ENCODE measurements at places on chromosomes 4 and X.

DNA sequence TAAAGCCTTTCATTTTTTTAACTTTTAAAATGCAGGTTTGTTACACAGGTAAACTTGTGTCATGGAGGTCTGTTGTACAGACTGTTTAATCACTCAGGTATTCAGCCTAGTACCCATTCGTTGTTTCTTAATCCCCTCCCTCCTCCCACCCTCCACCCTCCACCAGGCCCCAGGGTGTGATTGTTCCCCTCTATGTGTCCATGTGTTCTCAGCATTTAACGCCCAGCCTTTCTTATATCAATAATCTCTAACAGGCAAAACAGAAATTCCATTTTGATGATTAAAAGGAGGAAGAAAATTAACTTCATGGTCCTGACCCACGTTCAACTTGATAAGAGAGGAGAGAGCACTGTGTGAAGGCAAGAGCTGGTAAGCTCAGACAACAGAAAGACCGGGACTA, 75.1 kb downstream of the TSPAN5 start:
- no peak for DNase-seq

DNA sequence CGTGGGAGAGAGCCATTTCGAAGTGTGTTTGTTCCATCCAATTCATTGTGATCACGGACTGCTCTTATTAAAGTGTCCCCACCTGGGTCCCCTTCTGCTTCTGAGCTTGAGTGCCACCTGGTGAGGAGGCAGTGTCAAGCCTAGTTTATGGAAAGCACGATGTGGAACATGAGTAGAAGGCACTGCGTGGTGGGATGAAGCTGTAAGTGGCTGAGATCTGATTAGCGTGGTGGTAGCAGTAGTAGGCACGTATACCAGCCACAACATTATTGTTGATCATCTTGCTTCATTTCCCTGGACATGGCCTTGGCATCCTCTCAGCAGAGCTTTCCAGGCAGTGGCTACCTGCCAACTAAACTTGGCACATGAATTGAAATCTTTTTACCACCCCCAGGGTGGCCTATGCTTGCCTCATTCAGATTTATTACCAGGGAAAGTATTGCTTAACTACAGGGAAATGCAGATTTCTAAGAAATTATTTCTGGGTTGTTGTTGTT, 46.4 kb downstream of the GPAT3 start:
- DNase-seq = no peak

DNA sequence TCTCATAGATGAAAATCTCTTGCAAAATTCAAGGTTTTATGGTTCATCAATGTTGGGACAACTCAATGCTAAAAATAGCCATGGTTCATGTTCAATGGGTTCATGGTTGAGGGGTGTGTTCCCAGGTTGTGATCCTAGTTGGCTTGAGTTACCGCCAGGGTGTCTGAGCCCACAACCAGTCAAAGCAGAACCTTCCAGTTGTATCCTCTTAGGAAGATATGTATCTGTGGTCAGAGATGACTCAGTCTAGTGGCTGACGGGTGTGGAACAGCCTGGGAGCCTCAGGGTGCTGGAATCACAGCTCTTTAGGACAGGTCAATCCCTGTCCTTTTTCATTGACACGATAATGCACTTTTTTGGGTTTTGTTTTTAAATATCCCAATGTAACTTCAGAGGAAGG, 192.3 kb upstream of the NR3C2 start:
- no peak for DNase-seq

- DNase-seq = no peak
Observed at GRCh38 chr4:109826719-109827118, 1.1 kb upstream of the RRH start.

DNA sequence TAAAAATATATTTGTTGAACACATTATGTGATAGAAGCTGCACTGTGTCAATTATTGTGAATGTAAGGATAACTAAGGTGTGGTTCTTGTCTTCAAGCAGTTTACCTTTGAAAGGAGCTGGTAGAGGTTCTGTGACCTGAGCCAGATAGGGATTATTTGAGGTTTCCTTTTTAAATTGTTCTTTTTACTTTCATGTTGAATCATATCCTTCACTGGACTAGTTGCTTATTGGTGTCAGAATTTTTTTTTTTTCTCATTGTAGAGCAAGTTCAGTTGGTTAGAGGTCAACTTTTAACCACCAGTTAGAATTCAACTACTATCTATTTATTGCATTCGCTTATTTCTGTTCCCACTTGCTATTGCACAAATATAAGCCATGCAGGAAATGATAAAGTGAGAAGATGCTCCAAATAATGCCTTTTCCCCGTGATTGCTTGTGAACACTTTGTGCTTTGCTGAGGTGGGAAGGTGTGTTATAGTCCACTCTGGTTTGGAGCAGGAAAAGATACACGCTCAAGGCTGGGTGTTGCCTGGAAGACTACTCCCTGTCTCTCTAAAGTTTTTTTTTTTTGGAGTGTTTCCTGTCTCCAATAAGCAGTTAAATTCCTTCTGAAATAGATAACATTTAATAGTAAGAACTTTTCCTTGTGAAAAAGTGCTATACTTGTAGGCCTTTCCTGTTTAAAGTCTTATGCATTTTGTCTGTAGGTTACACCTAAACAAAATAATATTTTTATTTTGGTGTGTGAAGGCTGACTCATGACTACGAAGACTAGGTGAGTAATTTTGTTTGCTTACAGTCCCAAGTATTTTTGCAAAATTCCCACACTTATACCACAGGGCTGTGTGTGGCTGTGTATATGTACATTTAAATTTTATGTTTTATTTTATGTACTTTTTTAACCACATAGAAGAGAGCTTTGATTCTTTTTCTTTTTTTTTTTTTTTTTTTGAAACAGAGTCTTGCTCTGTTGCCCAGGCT, 83.8 kb upstream of the LCORL start:
- no peak for DNase-seq

GRCh38 chr4:141248029-141248428, 27.3 kb downstream of the ZNF330 start:
- DNase-seq = no peak

DNA sequence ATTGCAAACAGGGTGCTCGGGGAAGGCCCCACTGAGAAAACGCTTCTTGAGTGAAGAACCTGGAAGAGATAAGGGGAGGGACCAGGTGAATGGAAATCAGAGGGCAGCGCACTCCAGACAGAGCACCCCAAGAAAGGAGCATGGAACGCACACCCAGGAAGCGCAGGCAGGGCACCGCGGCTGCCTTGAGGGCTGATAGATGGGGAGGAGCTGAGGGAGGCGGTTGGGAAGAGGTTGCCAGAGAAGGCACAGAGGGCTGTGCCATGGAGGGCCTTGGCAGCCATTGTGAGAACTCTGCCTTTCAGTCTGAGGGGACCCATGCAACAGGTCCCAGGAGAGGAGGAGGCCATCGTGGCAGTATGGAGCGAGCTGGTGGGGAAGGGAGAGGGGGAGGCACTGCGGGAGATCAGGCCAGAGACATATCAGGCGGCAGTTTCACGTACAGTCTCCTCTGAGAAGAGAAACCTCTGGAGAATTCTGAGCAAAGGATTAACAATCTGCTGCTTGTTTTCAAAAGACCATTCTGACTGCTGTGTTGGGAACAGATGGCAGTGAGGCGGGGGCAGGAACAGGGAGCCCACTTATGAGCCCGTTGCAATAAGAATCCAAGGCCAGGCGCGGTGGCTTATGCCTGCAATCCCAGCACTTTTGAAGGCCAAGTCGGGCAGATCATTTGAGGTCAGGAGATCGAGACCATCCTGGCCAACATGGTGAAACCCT, 83.7 kb downstream of the PCYT1B start:
- DNase-seq = no peak

GRCh38 chrX:133434197-133434820, 19.0 kb upstream of the GPC4 start:
- no peak for DNase-seq

- DNase-seq = no peak
Observed at GRCh38 chr4:173934201-173934600, 349.3 kb downstream of the FBXO8 start.

GRCh38 chr4:106079616-106080015, 184.3 kb downstream of the NPNT start:
- no peak for DNase-seq

DNA sequence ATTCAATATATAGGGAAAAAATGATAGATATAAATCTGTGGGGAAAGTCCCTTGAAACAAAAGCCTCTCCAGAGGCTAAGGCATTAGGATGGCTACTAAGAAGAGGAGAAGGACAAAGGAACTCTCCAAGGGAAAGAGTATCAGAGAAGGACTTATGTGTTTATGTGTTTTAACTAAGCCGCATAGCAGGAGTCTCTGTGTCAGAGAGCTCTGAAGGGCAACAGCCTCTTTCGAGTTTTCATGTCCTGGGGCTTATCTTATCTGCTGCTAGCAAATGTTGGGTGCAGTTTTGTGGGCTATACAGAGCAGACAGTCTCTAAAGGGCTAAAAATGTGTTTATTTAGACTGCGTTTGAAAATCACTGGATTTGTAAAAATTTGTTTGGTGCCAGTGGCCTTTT, 1145.6 kb upstream of the DIAPH2 start:
- no peak for DNase-seq

DNA sequence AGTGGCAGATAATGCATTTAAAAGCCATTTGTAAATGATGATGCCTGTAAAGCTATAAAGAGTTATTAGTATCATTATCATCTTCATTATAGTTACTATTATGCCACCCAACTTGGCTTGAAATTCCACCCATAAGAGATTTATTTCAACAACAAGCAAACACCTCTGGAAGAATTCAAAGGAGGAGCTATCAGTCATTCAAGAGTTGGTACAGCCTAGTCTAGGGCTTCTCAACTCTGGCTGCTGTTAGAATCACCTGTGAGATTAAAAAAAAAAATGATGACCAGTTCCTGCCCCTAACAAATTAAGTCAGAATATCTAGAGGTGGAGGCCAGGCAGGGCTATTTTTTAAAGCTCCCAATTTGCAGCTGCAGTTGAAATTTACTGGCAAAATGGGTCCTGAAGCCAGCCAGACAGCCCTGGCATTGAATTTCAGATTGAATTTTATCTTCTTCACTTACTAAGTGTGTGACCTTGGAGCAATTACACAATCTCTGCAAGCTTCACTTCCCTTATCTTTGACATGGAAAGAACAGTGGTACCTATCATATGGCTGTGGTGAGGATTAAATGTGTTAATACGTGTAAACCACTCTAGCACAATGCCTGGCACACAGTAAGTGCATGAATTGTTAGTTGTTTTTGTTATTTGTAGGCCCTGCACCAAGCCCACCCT, 52.9 kb upstream of the EDA start:
- DNase-seq = no peak

GRCh38 chrX:153869473-153870287, 16.3 kb downstream of the L1CAM start:
- DNase-seq = no peak

DNA sequence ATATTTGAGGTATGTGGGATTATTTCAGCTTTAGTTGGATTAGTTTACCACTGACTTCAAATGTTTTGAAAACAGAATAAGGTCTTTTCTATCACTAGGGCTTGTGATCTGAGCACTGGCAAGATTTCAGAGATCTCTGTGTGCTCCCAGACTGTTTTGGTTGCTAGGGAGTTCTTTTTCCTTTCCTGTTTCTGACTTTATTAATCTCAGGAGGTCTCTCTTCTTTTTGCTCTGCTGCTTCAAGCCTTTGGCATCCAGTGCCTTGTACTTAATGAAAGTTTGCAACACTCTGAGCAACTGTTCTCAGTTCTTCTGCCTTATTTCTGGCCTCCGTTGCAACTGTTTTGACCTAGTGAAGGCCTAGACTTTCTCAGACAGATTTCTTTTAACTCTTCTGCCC, 32.1 kb upstream of the PAQR3 start:
- DNase-seq = no peak

DNA sequence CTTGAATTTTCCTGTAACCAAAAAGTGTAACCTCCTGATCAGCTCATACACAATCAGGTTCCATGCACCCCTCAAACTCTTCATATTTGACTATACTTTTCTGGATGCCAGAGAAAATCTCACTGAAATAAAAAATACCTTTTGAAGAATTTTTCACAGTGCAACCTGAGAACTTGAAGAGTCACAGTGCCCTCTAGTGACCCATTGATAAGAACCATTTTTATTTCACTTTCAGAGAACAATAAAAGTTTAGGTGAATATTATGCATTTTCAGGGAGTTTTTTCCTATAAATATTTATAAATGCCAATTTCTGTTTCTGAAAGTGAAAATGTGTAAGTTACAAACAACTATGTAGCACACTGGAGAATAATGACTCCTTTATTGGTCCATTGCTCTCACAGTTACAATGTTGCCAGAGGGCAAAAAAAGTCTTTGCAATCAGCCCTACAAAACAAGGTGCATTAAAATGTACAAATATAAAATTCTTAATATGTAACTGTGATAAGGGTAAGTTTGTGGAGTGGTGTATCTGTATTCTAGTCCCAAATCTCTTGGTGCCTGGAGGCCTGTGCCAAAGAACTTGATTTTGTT, 153.6 kb upstream of the INTU start:
- no peak for DNase-seq

GRCh38 chrX:11890836-11891514, 132.9 kb downstream of the MSL3 start:
- DNase-seq = no peak

- DNase-seq = no peak
Observed at GRCh38 chrX:110208092-110208491, 109.8 kb downstream of the AMMECR1 start.

DNA sequence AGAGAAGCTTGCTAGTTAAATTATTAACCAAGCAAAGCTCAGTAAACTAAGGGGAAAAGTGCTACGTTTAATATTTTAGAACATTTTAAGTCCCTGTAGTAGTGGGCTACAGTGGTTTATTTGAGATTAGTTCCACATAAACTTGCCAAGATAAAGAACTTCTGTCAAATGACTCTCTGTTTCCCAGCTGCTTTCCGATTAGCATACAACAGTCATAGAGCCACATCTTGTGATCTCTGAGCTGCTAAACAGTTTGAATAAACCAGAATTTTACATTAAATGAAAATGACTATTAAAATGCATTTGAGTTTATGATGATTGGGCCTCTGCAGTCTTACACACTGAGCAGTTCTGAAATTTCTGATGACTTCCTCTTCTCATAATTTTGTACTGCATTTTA, 568.5 kb downstream of the IQCM start:
- DNase-seq = no peak

GRCh38 chr4:8472689-8473197, 32.2 kb downstream of the TRMT44 start:
- no peak for DNase-seq

GRCh38 chr4:10619855-10620254, 64.7 kb downstream of the CLNK start:
- DNase-seq = no peak

DNA sequence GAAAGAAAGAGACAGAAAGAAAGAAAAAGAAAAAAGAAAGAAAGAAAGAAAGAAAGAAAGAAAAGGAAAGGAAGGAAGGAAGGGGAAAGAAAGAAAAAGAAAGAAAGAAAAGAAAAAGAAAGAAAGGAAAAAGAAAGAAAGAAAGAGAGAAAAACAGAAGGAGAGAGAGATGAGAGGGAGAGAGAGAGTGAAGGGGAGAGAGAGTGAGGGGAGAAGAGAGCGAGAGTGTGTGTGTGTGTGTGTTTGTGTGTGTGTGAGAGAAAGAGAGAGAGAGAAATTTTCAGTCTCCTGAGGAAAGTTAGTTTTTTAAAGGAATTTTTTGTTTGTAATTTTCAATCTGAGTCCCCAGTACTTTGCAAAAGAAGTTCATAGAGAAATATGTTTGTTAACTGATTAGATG, 504.1 kb upstream of the POU3F4 start:
- DNase-seq = no peak

- DNase-seq = no peak
Observed at GRCh38 chr4:72286185-72286584, 254.4 kb downstream of the NPFFR2 start.

GRCh38 chr4:165992283-165992682, 119.2 kb downstream of the TLL1 start:
- no peak for DNase-seq

- no peak for DNase-seq
Observed at GRCh38 chr4:180465364-180465763, 1777.8 kb upstream of the TENM3 start.

GRCh38 chr4:168188754-168189153, 96.4 kb downstream of the ANXA10 start:
- no peak for DNase-seq

All from activated T-cell treated with anti-CD3 and anti-CD28 coated beads for 4 hours (primary cell).